ENCODE measurements at places on chromosomes 3 and 15.

DNA sequence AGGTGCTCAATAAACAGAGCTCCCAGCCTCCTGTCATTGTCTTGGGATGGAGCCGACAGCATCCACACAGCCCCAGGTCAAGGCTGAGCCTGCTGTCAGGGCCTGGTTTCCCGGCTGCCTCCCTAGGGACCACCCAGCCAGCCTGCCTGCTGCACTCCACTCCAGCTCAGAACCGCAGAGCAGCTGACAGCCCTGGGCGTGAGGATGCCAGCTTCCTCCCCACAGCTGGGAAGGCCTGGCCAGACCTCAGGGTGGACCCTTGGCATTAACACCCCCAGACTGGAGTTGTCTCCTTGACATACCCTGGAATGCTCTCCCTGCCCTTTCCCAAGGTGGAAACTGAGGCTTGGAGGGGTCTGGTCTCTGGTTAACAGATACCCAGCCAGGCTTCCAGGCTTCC, 112.0 kb downstream of the WNT7A start:
- no peak for DNase-seq

DNA sequence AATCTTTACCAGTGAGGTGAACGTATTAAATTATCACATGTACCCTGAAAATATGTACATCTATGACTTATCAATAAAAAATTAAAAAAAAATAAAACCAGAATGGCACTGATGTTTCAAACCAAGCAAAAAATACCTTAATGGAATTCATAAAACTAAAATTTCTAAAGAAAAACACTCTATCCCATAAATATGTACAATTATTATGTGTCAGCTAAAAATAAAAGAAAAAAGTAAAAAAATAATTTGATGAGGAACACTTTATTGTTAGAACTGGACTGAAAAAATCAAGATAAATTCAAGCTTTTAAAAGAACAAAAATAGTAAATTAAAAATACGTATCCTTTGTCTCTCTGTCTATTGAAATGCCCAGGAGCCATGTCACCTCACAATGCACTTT, 63.1 kb downstream of the IL20RB start:
- no peak for DNase-seq

DNA sequence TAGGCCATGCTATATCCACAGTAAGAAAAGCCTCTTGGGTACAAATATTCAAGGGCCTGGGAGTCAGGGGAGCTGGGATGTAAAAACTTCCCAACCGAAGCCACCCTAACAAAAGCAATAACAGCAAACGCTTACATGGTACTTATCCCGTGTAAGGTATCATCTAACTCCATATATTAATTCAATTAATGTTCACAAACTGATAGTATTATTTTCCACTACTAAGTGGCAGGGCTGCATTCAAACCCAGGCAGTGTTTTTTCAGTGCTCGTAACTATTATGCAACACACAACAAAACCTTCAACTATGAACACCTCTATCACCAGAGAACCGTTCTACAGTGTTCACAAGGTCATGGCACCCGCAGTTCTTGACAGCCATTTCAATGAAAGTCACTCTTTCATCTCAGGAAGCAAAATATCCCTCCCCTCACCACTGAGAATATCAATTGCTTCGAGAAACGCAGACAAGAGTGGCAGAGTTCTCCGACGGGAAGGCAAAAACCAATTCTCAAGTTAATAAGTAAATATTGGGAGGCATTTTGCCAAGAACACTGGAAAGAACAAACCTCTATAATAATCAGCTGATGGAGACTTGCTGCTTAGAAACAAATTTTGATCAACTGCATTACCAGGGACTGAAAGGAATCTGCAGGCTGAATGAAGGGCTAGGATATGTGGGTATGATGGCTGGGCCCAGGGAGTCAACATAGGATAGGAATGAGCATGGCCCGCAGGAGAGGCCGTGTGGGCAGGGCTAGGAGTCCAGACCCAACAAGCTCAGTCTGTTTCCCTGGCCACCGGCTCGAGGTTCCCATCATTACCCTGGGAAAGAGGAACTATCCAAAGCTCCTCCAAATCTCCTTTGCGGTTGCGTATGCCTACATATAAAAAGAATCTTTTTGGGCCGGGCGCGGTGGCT, 72.3 kb downstream of the XXYLT1 start:
- no peak for DNase-seq

- no peak for DNase-seq
Measured at GRCh38 chr15:29361560-29361959, 91.9 kb upstream of the NSMCE3 start.

DNA sequence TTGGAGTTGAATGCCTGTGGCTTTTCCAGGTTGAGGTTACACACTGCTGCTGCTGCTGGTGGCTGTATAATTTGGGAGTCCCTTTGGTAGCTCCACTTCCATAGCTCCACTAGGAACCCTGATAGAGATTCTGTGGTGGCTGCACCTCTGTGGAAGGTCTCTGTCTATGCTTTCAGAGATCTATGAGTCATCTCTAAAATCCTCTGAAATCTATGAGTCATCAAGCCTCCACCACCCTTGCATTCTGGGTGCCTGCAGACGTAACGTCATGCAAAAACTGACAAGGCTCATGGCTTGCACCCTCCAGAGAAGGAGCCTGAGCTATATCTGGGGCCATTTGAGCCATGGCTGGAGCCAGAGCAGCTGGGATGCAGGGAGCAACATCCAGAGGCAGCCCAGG, 1037.0 kb upstream of the CFAP20DC start:
- no peak for DNase-seq

DNA sequence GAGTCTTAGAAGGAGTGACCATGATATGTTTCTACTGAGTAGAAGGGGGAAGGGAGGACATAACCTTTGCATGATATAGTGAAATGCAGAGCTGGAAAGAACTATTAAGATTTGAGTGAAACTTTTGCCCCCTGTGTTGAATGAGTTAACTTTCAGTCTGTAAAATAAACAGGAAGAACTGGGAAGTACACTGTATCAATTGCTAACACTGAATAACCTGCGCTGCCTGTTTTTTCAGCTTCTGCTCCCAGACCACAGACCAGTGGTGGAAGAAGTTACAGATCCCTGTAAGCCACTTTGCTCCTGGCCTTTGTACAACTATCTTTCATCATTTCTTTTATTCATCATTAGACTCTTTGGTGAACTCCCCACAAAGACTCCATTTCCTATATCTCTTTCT, 3.6 kb upstream of the LRCH3 start:
- no peak for DNase-seq

GRCh38 chr3:64354956-64355355, 129.7 kb upstream of the PRICKLE2 start:
- DNase-seq, result no peak

- no peak for DNase-seq
Measured at GRCh38 chr3:66665021-66665695, 164.3 kb upstream of the LRIG1 start.

DNA sequence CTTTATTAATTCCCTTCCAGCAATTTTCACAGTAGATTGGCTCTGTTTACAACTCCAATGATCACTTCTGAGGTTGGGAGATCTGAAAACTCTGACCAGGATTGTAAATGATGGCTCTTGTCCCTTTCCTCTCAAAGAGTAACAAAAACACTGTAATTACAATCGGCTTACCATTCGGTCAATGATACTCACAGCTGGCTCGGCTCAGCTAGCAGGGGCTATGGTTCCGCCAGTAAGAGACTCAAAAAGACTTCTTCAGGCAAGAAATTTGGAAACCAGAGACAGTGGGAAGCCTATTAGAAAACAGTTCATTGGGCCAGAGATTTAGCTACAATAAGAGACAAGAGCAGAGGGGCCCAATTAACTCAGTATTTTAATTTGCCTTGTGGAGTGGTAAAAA, 96.6 kb downstream of the LRRC3B start:
- DNase-seq, result no peak

DNA sequence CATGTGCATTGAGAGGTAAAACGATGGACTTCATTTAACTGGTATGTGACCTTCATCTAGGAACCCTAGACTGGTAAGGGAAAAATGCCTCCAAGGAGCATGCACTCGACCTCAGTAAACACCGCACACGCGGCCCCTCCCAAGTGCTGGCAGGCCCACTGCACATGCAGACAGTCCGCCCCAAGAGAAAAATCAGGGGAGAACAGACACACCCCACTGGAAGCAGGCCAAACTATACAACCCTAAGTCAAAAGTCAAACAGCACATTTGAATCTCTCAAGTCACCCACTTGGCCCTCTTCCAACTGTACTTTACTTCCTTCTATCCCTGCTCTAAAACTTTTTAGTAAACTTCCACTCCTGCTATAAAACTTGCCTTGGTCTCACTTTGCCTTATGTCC, 250.1 kb upstream of the HES1 start:
- DNase-seq, result no peak

GRCh38 chr15:92907896-92908712, 8.0 kb downstream of the CHD2 start:
- peak; percentile 70 for DNase-seq

DNA sequence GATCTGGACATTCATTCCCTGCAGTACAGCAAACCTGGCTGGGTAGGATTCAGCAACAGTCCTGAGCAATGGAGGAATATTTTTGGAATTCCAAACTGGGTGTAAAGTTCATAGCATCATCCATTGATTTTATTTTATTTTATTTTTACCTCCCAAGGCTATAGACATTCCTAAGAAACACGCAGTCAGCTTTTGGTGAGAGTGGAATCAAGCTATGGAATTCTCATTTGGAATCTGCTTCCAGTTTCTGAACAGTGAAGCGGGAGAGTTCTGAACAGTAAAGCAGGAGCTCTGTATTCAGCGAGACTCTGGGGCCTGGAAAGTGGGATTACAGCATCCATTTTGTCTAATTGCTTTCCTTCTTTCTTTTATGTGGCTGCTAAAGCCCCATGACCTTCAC, 1.4 kb upstream of the PDZRN3 start:
- DNase-seq, result no peak

- no peak for DNase-seq
Measured at GRCh38 chr3:42500909-42501308, 1.5 kb upstream of the VIPR1 start.

All from testis (tissue), 5 donors.